ENCODE measurements at places on chromosomes 13 and 19.

GRCh38 chr13:79393564-79394249 lies 12.3 kb downstream of the RBM26 start:
- no peak overlapping the region for H3K27ac ChIP-seq
- no peak for DNase-seq
- peaks cover 21% of the 10 kb centered on the region for H3K36me3 ChIP-seq
- H3K4me3 ChIP-seq: no peak overlapping the region
- H3K4me1 ChIP-seq: peaks cover 37% of the 10 kb centered on the region
- H3K27me3 ChIP-seq: no peaks in the 10 kb centered on the region

DNA sequence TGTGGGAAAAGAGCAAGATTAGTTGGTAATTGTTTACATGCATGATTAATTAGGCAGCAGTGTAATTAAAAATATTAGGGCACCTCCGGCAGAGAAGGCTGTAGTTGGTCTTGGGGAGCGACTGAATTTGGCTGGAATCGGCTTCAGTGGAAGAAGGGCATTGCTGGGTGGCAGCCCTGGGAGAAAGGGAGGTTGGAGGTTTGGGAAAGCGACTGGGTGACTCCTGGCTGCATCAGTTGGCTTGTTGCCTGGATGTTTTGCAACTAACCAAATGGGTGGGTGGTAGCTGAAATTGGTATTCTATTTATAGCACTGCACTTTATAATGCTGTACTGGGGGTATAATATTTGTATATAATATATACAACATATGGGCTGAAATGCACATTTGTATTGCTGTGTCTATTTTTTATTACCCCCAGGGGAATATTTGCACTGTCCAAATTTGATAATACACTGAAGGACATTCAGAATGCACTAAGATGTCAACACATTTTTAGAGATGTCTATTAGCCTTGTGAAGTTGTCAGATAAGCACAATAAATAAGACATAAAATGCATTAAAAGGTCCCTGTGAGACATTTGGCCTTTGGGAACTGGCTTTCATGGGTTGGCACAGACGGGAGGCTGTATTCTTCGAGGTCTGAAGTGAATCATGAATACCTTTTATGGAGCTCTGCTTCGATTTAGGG lies 1.7 kb downstream of the B3GLCT start:
- no peaks in the 10 kb centered on the region for H3K27me3 ChIP-seq
- H3K36me3 ChIP-seq: no peaks in the 10 kb centered on the region
- DNase-seq: no peak

- no peak for DNase-seq
- peaks cover 87% of the 10 kb centered on the region for H3K4me1 ChIP-seq
- H3K27me3 ChIP-seq: no peaks in the 10 kb centered on the region
- H3K36me3 ChIP-seq: no peaks in the 10 kb centered on the region
- no peak overlapping the region for H3K4me3 ChIP-seq
Measured at GRCh38 chr13:98556968-98557631, 19.8 kb downstream of the STK24 start.

DNA sequence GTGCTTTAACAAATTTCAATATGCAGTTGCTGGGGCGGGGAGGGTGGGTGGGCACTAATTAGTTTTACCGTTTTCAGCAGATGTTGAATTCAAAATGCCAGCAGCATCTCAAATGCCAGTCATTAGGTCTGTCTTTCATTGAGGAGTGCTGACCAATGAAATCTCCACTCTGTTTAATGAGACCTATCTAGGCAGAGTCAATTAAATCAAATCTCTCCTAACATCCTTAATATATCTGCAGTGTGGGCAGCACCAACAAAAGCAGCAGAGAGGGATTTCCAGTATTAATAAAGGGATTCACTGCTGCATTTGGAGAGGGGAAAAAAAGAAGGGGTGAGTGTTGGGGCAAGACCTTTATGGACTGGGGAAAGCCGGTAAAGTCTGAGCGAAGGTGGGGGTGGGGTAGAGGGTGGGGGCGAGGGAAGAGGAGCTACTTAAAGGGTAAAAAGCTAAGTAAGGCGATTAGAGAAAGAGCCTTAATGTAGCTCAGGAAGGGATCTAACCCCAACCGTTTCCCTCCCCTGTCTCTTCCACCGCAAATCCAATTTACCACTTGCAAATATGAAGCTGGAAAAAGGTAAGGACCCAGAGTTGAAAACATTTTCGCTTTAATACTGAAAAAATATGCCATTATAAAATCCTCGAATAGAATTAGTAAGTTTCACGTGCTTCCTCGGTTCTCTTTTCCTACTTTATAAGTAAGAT lies 4.5 kb downstream of the SLITRK1 start:
- H3K36me3 ChIP-seq: no peaks in the 10 kb centered on the region
- H3K27me3 ChIP-seq: no peaks in the 10 kb centered on the region
- H3K27ac ChIP-seq: no peak overlapping the region
- no peak overlapping the region for H3K4me3 ChIP-seq
- no peaks in the 10 kb centered on the region for H3K4me1 ChIP-seq

- H3K27ac ChIP-seq: no peak overlapping the region
- H3K4me1 ChIP-seq: no peaks in the 10 kb centered on the region
- no peaks in the 10 kb centered on the region for H3K27me3 ChIP-seq
- no peak for DNase-seq
Measured at GRCh38 chr19:40174092-40174491, 17.1 kb upstream of the MAP3K10 start.

GRCh38 chr13:30704596-30704995 lies 30.7 kb upstream of the ALOX5AP start:
- no peaks in the 10 kb centered on the region for H3K36me3 ChIP-seq
- H3K27ac ChIP-seq: no peak overlapping the region
- no peak overlapping the region for H3K4me3 ChIP-seq
- H3K27me3 ChIP-seq: no peaks in the 10 kb centered on the region
- no peak for DNase-seq
- H3K4me1 ChIP-seq: no peaks in the 10 kb centered on the region

- H3K27ac ChIP-seq: no peak overlapping the region
- no peaks in the 10 kb centered on the region for H3K36me3 ChIP-seq
- no peak overlapping the region for H3K4me3 ChIP-seq
- peaks cover 42% of the 10 kb centered on the region for H3K4me1 ChIP-seq
- no peak for DNase-seq
- H3K27me3 ChIP-seq: no peaks in the 10 kb centered on the region
Measured at GRCh38 chr13:100542826-100543156, 45.8 kb downstream of the GGACT start.

DNA sequence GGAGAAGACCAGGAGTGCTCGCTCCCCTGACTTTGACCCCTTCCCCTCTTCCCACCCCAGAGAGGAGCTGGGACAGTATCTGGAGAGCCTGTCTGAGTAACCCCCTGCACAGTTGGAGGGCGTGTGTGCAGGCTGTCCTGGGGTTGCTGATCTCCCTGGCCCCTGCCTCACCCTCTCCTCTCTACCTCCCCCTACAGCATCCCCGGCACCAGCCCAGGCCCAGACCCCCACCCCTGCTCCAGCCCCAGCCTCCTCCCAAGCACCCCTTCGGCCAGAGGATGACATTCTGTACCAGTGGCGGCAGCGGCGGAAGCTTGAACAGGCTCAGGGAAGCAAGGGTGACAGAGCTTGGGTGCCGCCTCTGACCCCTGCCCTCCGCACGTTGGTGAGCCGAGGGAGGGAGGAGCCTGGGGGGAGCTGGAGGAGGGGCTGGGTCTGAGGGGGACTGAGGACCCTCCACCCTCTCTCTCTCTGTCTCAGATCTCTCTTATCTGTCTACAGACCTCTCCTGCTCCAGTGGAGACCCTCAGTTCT lies 8.7 kb downstream of the PROSER3 start:
- H3K4me3 ChIP-seq: no peak overlapping the region
- no peak for DNase-seq
- H3K36me3 ChIP-seq: no peaks in the 10 kb centered on the region
- no peaks in the 10 kb centered on the region for H3K27me3 ChIP-seq
- H3K27ac ChIP-seq: no peak overlapping the region

DNA sequence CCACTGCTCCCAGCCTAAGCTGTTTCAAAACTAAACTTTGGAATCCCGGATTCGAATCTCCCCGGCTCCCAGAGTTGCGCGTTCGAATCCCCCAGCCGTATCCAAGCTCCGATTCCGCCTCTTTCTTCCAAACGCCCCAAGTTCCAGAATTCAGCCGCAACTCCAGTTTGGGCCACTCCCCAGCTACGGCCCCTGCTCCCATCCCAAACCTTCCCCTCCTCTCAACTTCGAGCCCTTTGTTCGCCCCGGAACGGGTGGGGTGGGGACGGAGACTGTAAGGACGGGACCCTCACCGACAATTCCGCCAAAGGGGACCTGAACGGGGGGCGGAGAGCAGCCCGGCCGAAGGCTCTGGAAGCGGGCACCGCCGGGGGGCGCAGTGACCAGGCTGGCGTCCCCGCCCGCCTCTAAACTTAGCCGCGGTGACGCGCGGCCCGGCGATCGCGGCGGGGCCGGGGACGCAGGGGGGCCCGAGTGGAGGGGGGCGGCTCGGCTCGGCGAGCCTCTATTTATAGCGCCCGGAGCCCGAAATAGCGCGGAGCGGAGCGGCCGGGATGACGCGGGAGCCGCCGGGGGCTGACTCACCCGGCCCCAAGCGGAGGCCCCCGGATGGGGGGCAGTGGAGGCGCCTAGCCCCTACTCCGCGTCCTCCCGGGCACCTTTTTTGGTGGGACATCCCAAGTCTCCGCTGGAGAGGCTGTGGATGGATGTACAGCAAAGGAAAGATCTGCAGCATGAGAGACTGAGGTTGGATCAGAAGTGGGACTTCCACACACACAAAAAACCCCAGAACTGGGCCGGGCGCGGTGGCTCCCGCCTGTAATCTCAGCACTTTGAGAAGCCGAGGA lies 4.9 kb upstream of the ERCC1 start:
- H3K27ac ChIP-seq: peak overlapping the region; percentile 70
- H3K4me1 ChIP-seq: peaks cover 34% of the 10 kb centered on the region
- peak overlapping the region; percentile 65 for H3K4me3 ChIP-seq
- no peak for DNase-seq

GRCh38 chr13:31394506-31394905 lies 194.7 kb downstream of the B3GLCT start:
- H3K27me3 ChIP-seq: no peaks in the 10 kb centered on the region
- H3K36me3 ChIP-seq: no peaks in the 10 kb centered on the region
- H3K27ac ChIP-seq: no peak overlapping the region
- DNase-seq: no peak
- H3K4me1 ChIP-seq: no peaks in the 10 kb centered on the region
- H3K4me3 ChIP-seq: no peak overlapping the region

DNA sequence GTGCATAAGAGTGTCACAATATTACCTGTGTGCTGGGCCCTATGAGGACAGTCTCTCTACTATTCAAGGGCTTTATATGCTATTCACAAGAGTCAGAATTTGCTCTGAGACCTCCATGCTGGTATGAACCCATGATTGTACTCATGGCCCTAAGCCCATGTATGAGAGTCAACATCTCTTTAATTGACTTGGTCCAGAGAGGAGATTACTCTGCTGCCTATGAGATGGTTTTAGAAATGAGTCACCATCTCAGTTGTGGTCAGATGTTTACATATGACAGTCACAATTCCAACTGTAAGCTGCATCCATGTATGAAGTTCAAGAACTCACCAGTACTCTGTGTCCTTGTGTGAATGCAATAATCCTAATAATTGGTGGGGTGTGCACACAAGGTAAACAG lies 19.9 kb upstream of the ZNF208 start:
- no peak overlapping the region for H3K4me3 ChIP-seq
- H3K36me3 ChIP-seq: no peaks in the 10 kb centered on the region
- no peaks in the 10 kb centered on the region for H3K4me1 ChIP-seq

DNA sequence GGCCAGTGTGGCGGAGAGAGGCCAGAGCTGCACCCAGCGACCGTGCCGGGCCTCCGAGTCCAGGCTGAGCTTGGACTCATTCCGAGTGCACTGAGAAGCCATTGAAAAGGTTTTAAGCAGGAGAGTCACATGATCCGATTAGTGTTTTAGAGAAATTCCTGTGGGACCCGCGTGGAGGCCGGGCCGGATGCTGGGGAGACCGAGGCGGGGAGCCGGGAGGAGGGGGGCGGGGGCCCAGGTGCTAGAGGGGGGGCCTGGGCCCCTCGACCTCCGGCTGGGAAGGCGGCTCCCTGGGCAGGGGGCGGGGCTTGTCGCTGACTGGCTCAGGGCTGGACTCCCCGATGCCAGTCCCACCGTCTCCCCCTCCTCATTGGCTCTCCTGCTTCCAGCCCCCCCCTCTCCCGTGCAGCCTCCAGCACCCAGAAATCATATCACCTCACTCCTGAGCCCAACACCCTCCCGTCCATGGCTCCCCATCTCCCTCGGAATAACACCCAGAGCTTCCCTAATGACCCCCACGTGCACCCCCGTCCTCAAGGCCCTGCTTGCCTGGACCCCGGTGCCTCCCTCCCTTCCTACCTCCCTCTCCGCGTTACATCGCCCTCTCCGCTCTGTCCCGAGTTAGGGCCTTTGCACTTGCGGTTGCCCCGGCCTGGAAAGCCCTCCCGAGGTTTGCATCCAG lies 5.2 kb upstream of the ZNF579 start:
- H3K27ac ChIP-seq: peak overlapping the region; percentile 12
- no peaks in the 10 kb centered on the region for H3K36me3 ChIP-seq
- no peak for DNase-seq
- peaks cover 38% of the 10 kb centered on the region for H3K4me1 ChIP-seq
- H3K27me3 ChIP-seq: no peaks in the 10 kb centered on the region

GRCh38 chr19:4303819-4304537 lies 420 bp upstream of the FSD1 start:
- no peak for DNase-seq
- no peak overlapping the region for H3K27ac ChIP-seq
- no peaks in the 10 kb centered on the region for H3K36me3 ChIP-seq
- no peaks in the 10 kb centered on the region for H3K27me3 ChIP-seq
- no peaks in the 10 kb centered on the region for H3K4me1 ChIP-seq

- DNase-seq: no peak
- H3K27ac ChIP-seq: no peak overlapping the region
- H3K36me3 ChIP-seq: peaks cover 57% of the 10 kb centered on the region
- no peak overlapping the region for H3K4me3 ChIP-seq
- peaks cover 12% of the 10 kb centered on the region for H3K4me1 ChIP-seq
Measured at GRCh38 chr13:113831061-113831460, 32.8 kb downstream of the GAS6 start.

GRCh38 chr19:22545751-22546150 lies 88.4 kb upstream of the ZNF492 start:
- no peaks in the 10 kb centered on the region for H3K4me1 ChIP-seq
- no peak overlapping the region for H3K4me3 ChIP-seq
- H3K27ac ChIP-seq: no peak overlapping the region
- no peaks in the 10 kb centered on the region for H3K36me3 ChIP-seq
- no peaks in the 10 kb centered on the region for H3K27me3 ChIP-seq
- no peak for DNase-seq

DNA sequence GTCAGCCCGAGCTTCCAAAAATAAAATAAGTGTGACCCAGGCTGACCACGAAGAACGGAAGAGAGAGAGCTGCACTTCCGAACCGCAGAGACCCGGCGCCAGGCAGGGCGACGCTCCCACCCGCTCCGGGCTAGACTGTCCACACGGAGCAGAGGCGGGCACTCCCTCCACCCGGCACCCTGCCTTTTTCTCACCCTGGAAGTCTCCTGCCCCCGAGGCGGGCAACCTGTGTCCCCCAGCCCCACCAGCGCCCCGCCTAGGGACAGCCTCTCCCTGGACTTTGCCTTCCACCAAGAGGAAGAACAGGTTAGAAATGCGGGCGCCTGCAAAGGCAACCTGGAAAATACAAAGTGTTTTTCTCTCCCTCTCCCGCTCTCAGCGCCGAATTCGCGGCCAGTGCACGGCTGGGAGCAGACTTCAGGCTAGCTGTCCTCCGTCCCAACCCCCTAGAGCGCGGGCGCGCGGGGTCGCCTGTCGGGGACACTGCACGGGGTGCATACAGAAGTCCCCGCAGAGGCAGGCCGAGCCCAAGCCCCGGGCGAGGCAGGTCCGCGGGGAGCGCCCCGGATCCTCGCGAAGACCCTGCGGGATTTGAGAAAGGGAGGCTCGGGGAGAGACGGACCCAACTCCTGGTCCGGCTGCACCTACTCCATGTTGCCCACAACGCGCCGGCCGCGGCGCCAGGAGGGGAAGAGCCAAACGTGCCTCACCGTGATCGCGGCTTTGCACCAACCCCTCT lies 845 bp downstream of the SPRY2 start:
- H3K36me3 ChIP-seq: no peaks in the 10 kb centered on the region
- H3K4me1 ChIP-seq: peaks cover 43% of the 10 kb centered on the region
- no peaks in the 10 kb centered on the region for H3K27me3 ChIP-seq
- DNase-seq: no peak
- H3K27ac ChIP-seq: peak overlapping the region; percentile 89
